ENCODE measurements at places on chromosomes 12 and 14.

GRCh38 chr12:90390947-90391346 is 564.0 kb downstream of the CCER1 start:
- DNase-seq: no peak

DNA sequence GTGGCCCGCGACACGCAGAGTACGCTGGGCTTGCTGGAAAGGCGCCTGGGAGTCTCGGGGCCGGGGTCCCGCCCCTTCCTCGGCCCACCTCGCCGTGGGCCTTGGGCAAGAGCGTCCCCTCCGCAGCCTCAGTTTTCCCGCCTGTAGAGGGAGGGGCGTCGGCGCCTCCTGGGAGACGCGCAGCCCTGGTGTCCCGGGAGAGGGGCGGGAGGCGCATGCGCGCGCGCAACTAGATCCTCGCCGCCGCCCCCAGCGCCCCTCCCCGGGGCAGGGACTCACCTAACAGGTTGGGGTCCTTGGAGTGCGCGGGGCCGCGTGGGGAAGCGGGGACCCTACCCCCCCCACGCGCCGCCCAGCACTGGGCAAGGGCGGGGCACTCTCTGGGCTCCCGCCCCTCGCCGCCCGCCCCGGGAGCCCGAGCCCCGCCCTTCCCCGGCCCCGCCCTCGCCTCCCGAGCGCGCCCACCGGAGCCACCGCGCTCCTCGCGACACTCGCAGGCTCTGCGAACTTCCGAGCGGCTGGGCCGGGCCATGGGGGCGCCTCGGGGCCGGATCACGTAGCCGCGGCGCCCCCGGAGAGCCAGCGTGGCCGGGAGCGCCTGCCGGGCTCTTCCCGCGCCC is at the start of gene KIF26A:
TSS of gene KIF26A (plus strand) at position 490 of the 620 bp plus-strand sequence. CDS start 136 bp downstream, outside the sequence.
- no peak for DNase-seq

DNA sequence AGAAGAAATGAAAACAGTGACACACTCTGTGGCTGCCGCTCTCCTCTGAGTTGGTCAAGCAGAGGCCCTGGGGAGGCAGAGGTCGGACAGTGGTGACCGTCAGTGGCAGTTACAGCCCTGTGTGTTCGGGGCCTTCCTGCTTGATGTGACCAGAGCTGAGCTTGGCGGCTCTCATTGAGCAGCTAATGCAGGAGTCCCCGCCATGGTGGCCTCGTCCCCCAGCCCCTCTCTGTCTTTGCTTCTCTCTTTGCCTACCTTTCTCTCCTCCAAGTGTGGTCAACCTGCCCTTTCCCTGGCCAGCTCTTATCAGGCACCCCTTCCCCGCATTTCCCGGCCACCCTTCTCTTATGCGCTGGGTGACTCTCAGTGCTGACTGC is 362.8 kb downstream of the CACNA1C start:
- DNase-seq: no peak

DNA sequence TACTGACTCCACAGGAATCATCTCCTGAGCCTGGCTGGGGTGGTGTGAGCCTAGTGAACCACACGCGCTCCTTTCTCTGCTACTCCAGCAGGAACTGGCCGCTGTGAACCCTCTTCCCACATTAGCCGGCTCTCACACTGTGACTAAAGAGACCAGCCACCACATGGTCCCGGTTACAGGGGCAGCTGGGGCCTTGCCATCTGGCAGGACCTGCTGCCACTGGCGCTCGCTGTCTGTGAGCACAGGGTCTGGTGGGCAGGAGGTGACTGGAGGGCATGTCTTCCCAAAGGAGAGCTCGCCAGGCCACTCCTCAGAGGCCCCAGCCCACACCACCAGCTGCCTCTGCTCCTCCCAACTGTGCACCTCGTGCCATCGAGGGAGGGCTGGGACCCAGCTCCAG is 99.3 kb downstream of the SINHCAF start:
- no peak for DNase-seq

DNA sequence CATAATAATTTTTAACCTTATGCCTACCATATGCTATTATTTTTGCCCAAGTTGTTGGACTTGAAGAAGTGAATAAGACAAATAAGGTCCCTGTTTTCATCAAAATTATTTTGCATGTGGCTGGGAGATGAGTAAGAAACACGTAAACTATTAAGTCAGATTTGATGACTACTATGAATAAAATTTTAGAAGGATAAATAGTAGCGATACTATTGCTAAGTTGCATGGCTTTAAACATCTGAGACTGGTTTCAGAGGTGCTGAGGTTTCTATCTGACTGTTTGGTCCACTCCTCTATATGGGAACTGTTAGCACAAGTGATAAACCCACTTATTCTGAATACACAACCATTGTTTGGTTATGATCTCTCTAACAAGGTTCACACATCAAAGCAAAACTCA is 674.3 kb upstream of the MDGA2 start:
- DNase-seq: no peak

DNA sequence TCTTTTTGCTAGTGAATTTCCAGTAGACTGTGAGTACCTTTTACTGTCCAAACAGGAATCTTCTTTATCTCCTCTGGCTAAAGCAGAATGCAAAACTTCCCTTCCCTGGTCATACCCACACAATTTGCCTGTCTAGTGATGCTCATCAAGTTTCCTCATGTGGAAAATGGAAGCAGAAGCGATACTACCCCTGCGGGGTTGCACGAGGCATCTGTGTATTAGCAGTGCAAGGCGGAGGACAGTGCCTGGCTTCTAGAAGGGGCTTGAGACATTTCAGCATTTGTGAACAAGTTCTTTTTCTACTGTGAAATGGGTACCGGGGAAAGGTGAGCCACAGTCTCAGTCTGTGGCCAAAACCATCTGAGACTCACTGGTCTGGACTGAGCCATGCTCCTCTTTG is 340.9 kb downstream of the AACS start:
- DNase-seq: no peak

GRCh38 chr12:89825591-89826449 is 117.2 kb upstream of the ATP2B1 start:
- peak; percentile 2 for DNase-seq

GRCh38 chr12:118404876-118405521 is 28.6 kb downstream of the SUDS3 start:
- DNase-seq: peak; percentile 13

DNA sequence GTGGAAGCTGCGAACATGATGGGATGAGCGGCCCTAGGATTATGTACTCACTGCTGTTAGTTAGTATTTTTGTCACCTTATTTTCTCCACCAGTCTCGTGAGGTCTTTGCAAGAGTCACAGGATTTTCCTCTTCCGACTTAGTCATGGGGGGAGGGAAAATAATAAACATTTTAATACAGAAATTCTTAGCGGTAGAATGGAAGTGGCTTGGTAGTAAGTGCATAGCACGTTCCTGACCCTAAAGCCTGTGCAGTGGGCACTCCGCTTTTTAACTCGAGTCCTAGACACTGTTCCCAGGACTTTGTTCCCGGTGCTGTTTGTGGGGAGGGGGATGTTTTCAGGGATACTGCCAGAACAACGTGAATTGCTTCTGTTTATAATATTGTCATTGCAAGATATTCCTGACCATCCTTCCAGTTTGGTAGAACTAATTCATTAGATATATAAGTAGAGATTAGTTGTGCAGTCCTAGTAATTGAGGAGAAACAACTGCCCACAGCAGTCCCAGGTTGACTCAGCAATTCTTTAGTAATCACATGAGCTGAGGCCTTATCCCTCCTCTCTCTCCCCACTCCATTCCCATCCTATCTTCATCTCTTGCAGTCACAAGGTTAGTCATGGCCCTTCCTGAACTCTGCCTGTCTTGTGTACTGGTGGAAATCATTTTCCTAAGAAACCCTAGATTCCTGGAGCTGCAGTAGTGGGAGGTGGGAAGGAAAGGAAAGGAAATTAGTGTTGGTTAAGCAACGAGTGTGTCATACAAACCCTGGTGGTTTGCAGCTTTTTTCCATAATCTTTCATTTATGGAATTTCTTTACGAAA is 799 bp downstream of the SLC38A6 start:
- DNase-seq: no peak

DNA sequence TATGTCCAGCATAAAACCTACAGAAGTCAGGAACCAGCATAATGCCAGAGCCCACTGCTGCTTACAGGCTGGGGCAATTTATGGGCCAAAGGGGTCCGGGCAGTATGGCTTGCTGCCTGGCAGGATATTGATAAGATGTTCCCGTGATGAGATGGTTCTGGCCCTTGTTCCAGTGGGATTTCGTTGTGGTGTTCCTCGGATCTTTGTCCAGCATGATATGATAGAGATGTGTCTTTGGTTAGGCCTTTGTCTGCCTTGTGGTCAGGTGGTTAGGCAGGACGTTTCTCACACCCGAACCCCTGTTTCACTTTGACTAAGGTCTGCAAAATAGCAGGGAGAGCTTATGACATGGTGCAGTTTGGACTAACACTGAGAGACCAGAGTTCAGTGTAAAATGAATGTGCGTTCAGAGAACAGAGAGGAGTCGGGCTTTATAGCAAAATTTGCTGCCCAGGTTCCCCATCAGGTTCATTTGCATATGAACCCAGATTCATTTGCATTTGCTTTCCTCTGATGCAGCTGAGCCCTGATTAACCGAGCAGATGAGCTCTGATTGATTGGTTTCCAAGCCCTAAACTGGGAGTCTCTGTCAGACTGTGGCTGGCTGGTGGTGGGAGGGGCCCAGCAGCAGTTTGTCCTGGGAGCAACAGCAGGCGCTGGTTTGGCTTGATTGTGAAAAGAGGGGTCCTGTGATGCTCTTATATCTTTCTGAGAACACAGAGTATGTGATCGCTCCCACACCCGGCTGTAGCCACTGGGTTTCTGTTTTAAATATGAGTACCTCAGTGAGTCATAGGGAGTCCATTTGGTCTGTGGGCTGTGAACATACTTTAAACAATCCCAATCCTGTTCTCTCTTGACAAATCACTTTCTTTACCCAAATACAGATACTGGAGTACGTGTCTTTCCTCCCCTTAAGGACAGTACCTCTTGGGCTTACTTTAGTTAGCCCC is 156.3 kb upstream of the PZP start:
- peak; percentile 10 for DNase-seq

DNA sequence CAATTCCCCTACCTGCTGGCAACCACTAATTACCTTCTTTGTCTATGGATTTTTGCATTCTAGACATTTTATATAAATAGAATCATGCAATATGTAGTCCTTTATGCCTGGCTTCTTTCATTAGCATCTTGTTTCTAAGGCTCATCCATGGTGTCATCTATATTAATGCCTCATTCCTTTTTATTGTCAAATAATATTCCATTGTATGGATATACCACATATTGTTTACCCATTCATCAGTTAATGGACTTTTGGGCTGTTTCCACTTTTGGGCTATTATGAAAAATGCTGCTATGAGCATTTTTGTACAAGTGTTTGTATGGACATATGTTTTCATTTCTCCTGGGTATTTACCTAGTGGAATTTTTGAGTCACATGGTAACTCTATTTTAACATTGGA is 18.0 kb downstream of the CYP46A1 start:
- no peak for DNase-seq

DNA sequence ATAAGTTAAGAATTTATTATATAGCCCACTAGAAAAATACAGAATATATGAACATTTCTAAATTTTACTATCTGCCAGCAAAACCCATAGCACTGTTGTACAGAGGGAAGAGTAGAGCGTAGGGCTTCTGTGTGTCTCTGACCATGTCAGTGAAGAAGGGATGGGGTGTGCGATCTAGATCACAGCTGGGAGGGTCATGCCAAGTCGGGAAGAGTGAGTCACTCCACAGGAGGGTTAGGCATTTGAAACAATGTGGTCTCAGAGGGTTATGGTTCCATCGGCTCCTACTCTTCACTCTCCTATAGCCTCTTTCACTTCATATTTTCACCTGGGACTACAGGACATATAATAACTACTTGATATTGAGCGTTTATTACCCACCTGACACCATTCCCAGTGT is 185.1 kb upstream of the DDHD1 start:
- DNase-seq: no peak

GRCh38 chr12:5480218-5480937 is 48.5 kb downstream of the NTF3 start:
- no peak for DNase-seq
